NCI-H2107 (cell line): ENCODE measurements at places on chromosomes 12 and 14.

- DNase-seq = no peak
Measured at GRCh38 chr12:66629138-66629870, 49.6 kb downstream of the GRIP1 start.

DNA sequence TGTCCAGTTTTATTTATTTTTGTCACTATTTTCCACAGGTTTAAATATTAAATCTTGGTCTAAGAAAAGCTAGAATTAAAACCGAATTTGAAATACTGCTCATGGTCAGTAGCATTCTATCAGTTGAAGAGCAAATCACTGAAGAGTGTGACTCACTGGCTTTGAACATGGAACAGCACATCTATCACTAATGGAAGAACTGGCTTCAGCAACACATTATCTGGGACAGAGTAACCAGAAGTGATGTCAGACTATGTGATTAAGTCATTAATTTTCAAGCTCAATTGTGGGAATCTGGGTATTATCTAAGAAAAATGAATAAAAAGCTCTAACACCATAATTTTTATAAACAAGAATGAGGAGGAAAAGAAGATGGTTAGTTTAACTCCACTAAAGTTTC, 527.5 kb downstream of the TMTC2 start:
- DNase-seq = no peak

DNA sequence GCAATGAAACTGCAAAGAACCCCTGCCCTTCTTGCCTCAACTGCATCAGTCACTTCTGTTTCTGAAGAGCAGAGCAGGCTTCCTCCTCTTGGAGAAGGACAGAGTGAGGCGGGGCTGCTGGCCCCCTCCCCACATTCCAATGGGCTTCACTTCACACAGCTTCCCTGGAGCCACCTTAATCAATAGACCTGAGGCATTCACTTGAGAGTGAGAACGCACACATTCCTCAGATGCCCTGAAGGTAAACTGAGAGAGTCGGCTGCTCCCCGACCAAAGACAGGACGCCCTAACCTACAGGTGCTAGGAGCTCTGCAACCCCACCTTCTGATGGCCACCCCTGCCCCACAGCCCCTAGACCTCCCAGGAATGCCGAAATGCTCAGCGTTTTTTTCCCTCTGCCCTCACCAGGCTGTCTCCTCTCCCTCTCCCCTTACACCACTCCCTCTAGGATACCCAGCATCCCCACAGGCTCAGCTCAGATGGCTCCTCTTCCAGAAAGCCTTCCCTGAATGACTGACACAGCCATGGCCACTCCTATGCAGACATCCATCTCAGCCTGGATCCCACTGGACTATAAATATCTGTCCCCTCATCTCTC, 31.1 kb downstream of the SYNE3 start:
- no peak for DNase-seq

GRCh38 chr12:26273811-26274210, 78.4 kb downstream of the SSPN start:
- no peak for DNase-seq

GRCh38 chr12:117084405-117085317, 14.6 kb downstream of the TESC start:
- no peak for DNase-seq

DNA sequence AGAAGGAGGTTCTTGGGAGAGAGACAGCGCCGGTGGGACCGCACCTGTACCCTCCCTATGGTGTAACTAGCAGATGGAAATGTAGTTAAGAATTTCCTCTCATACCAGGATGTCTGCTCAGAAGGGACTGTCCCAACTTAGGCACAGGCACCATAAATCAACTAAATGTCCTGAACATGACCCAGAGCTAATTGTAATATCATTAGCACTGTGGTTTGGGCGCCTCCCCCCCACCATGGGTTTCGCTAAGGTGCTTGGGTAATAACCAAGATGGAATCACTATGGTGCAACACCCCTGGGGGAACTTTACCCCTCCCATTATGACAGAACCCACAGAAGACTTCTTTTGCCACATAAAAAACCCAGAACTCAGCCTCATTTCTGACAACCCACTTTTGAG, 15.9 kb downstream of the ZNF641 start:
- no peak for DNase-seq

DNA sequence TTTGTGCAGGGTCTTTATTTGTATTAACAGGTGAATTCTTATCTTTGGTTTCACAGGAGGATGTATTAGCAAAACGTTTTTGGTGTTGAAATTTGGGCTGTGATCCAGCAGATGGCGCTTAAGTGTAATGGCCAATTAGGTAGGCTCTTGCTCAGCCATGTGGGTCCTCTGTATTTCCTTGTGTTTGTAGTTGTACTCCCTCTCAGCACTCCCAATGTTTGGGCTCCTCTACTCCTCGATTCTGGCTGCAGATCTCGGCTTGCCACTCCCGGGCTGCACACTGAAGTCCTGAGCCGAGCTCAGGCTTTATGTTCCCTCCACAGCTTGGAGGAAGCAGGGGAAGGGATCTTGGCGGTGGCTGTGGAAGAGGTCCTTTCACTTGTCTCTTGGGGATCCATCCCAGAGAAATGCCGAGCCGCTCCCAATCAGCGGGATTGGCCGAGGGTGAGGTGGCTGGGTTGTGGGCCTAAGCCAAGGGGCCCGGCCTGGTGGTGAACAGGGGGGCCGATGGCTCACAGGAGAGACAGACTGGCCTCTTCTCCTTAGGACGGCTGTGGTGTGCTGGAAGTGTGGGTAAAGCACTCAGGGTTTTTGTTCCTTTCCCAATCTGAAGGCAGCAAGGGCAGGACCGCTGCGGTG, 133.7 kb downstream of the AEBP2 start:
- DNase-seq = no peak

GRCh38 chr14:89477391-89477790, 60.4 kb upstream of the FOXN3 start:
- no peak for DNase-seq

GRCh38 chr12:66584673-66585072, 94.2 kb downstream of the GRIP1 start:
- DNase-seq = no peak

DNA sequence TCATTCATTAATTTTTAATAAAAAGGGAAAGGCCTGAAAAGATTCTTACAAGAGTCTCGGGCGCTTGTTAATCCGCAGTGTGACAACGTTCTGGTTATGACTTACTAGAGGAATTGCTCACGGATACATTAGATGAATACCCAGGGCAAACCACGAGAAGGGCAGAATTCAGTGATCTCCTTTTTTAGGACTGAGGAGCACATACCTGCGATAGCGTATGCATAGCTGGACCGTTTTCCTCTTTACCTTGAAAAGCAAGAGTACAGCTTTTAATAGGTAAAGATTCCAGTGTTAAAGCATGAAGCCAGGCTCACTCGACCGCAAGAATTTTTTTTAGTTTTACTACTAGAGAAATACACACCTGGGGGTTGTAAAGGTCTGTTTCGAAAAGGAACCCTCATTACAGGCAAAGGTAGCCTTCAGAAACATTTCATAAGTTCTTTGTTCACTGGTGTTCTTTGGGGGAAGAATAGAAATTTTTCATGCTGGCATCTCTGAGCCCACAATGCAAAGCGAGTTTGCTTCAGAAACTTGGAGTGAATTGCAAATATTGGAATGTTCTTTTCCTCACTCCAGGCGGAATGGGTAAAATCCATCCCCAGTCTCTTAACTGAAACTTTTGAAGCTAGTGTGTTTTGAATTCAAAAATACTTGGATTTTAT, 953 bp downstream of the MAPK1IP1L start:
- DNase-seq = no peak

GRCh38 chr14:28975084-28975483, 208.5 kb downstream of the FOXG1 start:
- DNase-seq = no peak

GRCh38 chr12:46483572-46484395, 111.2 kb upstream of the SLC38A2 start:
- no peak for DNase-seq

DNA sequence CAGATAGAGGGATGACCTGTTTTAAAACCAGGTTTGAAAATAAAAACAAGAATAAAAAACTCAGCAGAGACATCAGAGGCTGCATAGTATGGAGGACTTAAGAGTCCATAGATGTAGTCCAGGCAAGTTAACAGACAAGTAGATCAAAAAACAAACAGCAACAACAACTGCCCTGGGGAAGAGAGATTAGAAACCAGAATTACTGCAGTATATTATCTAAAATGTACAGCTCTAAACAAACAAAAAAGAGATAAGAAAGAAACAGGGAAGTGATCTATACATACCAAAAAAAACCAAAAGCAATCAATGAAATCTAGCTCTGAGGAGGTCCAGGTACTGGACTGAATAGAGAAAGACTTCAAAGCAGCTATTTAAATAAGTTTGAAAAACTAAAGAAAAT, 48.8 kb downstream of the ACSM4 start:
- no peak for DNase-seq

DNA sequence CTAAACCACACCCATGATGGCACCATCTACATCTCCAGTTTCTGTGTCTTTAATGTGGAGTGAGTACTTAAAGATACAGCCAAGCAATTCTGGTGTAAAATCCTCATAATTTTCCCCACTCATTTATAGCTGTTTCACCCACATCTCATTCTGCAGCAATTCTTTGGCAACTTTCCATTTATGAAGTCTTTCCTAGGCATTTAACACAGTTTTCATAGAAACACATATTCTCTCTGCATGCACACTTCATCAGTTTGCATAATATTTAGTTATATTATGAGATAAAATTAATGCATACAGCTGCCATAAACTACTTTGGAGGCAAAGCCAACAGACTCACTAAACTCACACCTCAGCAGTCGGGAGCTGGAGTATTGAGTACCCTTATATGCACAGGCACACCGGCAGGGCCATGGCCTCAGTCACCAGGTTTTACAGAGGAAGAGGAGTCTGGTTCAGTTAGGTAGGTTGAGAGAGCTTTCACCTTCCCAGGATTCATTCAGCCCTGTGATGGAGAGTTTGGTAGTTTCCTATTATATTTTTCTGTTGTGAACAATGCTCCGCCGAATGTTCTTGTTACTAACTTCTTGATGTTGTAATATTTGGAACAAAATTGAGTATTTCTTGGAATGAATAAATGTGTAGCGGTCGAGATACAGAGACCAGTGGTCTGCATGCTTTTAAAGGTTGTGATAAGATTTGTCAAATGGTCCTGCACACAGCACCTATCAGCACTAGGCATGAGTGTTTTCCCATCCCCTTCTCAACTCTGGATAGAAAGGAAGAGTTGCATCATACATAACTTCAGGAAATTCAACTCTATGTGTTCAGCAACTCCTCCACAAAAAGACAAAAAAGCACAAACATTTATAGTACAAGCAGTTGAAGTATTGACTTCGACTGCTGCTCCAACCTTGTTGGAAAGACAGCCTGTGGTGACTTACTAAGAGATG, 123.5 kb downstream of the TTC8 start:
- no peak for DNase-seq

- DNase-seq = no peak
Measured at GRCh38 chr12:106584104-106585064, 1.6 kb downstream of the RFX4 start.

- no peak for DNase-seq
Measured at GRCh38 chr14:31371646-31372045, 48.7 kb downstream of the HEATR5A start.

GRCh38 chr14:54338696-54339317, 58.0 kb upstream of the CDKN3 start:
- no peak for DNase-seq

DNA sequence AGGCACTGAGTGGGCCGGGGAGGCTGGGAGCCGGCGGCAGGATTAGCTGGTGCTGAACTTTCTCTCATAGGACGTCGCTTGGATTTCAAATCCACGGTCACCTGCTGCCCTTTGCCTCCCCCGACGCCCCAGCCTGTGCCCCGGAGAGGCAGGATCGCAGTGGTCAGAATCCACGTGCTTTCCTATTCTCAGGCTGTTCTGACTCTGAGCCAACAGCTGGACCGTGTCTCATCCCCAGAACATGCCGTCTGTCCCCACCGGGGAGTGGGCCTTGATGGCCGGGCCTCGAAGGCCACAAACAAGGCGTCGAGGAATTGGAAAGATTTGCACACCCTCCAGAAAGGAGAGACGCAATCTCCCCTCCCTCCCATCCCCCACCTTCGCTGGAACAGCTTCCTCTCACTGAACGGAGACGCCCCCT, 18.5 kb upstream of the MLXIP start:
- no peak for DNase-seq

DNA sequence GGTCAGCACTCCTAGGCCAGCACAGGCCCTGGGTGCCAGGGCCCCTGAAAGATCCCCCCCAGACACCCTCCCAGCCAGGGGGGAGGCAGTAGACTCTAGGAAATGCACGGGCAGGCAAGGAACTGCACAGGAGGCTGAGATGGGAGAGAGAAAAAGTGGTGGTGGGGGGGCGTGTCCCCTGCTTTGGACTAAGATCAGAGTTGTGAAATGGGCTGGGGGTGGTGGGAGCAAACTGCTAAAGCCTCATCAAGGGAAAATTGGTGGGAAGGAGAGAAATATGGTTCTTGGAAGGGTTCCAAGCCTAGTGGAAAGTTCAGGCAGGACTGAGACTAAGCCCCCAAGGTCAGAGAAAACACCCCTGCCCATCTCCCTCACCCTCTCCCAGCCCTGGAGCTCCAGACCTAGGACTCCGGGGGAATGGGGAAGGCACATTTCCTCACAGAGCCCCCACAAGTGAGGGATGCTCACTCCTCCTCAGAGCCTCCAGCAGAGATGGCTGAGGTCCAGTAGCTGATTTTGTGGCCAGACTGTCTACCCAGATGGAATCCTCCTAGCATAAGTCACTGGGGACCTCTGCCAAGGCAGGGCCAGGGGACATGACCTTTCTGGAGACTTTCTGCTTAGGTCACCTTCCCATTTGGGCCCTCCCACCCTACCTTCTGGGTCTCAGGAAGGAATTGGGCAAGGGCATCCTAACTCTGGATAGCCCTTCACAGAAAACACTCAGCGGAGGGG, 29.8 kb downstream of the FIGNL2 start:
- DNase-seq = no peak

DNA sequence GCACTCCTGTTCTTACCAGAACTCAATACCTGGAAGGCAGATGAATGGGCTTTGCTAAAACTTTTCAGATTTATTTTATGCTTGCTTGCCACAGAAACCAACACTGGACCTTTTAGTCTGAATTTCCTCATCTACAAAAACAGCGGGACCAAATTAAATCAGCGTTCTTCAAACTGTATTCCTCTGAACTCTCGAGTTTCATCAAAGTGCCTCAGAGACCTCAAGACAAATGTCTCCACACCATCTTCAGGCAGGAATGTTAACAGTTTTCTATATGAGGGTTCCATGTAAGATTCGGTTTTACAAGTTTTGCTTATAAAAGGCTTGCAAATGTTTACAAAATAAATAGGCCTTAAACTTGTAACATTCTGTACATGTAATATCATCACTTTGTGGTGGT, 74.6 kb downstream of the MED13L start:
- DNase-seq = no peak

DNA sequence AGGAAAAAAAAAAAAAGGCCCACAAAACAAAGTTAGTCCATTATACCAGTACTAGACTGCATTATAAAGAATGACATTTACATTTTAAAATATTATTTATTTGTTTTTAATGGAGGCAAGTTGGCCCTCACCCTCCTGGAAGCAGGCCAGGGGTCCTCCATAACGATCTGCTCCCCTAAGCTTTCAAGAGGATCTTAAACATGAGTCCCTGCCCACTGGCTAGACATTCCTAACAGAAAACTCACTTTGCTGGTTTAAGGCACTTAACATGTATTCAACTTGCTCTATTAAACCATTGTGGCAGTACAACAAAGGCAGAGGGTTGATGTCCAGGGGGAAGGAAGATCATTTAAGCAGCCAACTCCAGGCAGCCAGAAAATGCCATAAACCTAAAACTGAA, 111.4 kb downstream of the STXBP6 start:
- DNase-seq = no peak

GRCh38 chr14:74324931-74325361, 22.2 kb upstream of the ABCD4 start:
- peak; percentile 6 for DNase-seq

GRCh38 chr12:71904629-71905028, 34.0 kb upstream of the TPH2 start:
- no peak for DNase-seq
